ENCODE measurements at places on chromosomes 3 and 15. TPM values are rescaled to one million over a fixed set of nuclear protein-coding genes. Genes with fewer than 3 reads are reported as not detected.

DNA sequence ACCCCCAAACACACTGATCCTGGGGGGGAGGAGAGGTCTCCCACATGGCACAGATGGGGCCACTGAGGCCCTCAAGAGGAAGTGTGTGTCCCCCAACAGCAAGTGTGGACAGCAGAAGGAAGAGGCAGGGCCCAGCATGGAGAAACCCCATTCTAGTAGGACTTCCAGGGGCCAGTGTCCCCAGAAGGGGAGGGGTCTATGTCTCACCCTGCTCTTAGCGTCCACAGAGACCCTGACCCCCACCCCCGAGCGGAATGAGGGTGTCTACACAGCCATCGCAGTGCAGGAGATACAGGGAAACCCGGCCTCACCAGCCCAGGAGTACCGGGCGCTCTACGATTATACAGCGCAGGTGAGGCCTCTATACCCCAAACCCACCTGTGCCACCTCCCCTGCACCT lies 35.3 kb downstream of the TSPAN3 start:
- DNase-seq, result no peak

DNA sequence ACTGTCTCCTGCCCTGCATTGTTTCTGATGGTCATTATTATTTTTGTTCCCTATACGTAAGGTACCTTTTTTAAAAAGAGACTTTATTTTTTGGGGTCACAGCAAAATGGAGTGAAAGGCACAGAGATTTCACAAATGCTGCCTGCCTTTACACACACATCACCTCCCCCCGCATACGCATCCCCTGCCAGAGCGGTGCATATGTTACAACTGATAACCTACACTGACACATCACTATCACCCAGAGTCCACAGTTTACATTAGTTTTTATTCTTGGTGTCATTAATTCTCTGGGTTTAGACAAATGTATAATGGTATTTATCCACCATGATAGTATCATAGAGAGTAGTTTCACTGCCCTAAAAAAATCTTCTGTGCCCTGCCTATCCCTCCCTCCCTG lies 43.6 kb upstream of the KLF13 start:
- DNase-seq, result no peak

DNA sequence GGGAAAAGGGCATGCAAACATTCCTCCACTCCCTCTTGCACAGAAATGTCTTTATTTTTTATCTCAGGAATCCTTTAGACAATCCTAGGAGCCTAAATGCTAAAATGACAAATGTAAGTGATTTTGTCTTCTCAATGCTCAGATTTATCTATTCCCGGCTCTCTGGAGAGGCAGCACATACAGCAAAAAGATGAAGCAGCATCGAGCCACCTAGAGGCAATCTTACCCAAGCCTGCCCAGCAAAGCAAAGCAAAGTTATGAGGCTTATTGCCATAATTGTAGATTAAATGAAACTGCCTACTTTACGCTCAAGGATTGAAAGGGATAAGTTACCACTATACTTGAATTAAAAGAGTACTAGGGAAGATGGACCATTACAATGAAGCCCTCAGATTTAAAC lies 750.4 kb upstream of the NR2F2 start:
- no peak for DNase-seq

Gene NCEH1
- total RNA-seq, result 14.1 TPM

DNA sequence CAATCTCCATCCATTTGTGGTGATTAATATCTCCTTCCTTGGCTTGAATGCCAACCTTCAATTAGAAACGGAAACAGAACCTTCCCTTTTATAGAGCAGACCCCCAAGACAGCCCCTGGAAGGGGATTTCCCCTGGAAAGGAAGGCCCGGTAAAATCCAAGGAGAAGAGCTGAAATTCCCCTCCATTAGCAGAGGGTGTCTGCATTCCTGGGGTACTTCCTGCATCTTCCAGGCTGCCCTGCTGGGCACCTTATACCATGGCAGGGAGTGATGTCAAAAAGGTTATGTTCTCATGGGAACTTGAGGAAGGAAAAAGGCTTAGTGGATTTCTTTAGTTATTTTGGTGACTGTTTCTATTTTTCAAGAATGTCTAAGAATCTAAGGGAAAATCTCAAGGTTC lies 116.7 kb upstream of the NEO1 start:
- DNase-seq, result no peak

DNA sequence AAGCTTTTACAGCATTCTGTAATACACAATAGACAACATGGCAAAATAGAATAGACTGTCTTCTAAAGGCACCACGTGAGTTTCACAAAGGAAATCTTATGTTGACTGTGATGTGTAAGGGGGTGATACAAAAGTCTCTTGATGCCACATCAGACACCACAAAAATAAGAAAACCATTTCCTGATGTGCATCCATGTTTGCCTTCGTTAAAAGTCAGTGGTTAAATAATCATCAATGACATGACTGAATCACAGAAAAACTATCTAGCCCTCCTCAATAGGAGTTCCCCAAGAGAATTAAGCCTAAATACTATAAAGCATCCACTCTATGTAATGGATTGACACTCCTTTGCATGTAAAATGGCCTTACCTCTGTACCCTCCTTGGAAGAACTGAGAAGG lies 198.6 kb upstream of the SLC2A2 start:
- no peak for DNase-seq

- no peak for DNase-seq
Measured at GRCh38 chr3:127682561-127682960, 9.8 kb downstream of the ABTB1 start.

DNA sequence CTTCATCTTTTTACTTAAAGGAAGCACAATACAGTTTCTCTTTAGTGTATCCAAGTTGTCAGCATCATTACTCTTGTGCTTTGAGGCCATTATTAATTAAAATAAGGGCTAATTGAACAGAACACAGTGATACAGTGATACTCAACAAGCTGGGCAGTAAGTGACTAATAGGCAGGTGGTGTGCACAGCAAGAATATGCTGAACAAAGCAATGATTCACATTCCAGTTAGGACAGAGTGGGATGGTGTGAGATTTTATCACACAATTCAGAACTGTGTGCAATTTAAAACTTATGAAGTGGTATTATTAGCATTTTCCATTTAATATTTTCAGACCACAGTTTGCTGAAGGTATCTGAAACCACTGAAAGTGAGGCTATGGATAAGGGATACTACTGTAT lies 116.9 kb downstream of the PLOD2 start:
- peak; percentile 46 for DNase-seq

DNA sequence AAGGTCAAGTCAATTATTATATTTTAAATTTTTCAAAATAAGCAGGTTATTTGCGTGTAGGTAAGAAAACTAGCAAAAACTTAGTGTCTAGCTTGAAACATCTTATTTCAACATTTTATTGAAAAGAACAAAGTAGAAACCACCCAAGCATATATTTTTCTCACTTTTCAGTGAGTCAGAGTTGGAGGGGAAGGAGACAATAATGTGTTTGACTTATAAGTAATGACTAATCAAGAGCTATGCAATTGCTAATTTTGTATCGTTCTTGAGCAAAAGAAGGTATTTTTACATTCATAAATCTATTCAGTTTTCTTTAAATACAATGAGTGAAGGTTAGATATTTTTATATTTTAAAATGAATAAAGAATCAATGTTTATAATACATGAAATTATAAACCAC lies 54.4 kb upstream of the P2RY1 start:
- DNase-seq, result peak; percentile 27

Measured in astrocyte (in vitro differentiated cells and primary cell).